ENCODE measurements at places on chromosomes 5 and 9. TPM values are rescaled to one million over a fixed set of nuclear protein-coding genes. Genes with fewer than 3 reads are reported as not detected.

SLC6A3 gene
- not detected for total RNA-seq

HINT2 gene
- total RNA-seq: 72.6 TPM

SNX30 gene
- total RNA-seq: 4.4 TPM

PAM gene
- 41.6 TPM for total RNA-seq

MARCOL gene
- total RNA-seq: not detected

GALNT12 gene
- total RNA-seq: 7.9 TPM

CCDC183 gene
- total RNA-seq: 0.36 TPM

ACER2 gene
- total RNA-seq: 1.8 TPM

RASGEF1C gene
- not detected for total RNA-seq

OLFM1 gene
- not detected for total RNA-seq

RLN1 gene
- 1.8 TPM for total RNA-seq

SOHLH1 gene
- not detected for total RNA-seq

SCGB3A2 gene
- not detected for total RNA-seq

POLE3 gene
- 45.0 TPM for total RNA-seq

ZBTB5 gene
- 9.3 TPM for total RNA-seq

C5orf58 gene
- not detected for total RNA-seq

POLR1E gene
- total RNA-seq: 56.7 TPM

CD72 gene
- 9.4 TPM for total RNA-seq

ANKRD55 gene
- total RNA-seq: 2.6 TPM

TLR4 gene
- not detected for total RNA-seq

IL13 gene
- total RNA-seq: 13.0 TPM

LHX6 gene
- total RNA-seq: not detected

ARL14EPL gene
- not detected for total RNA-seq

ARHGEF37 gene
- total RNA-seq: 0.77 TPM

PCDHA9 gene
- total RNA-seq: not detected

LIFR gene
- total RNA-seq: 0.14 TPM

SPATA31E1 gene
- not detected for total RNA-seq

TOR4A gene
- total RNA-seq: 6.6 TPM

FXN gene
- 15.2 TPM for total RNA-seq

BTNL8 gene
- total RNA-seq: not detected
